Mucosa of gallbladder (tissue), 1 donor: ENCODE measurements at places on chromosomes 13 and 19. TPM values are rescaled to one million over a fixed set of nuclear protein-coding genes. Genes with fewer than 3 reads are reported as not detected.

GRCh38 chr13:66077132-66077689 lies 1152.9 kb downstream of the PCDH9 start:
- no peak for DNase-seq

- DNase-seq: no peak
Observed at GRCh38 chr13:107678075-107678689, 537.2 kb downstream of the LIG4 start.

- DNase-seq: no peak
Observed at GRCh38 chr13:44368599-44369368, 4.8 kb upstream of the SERP2 start.

DNA sequence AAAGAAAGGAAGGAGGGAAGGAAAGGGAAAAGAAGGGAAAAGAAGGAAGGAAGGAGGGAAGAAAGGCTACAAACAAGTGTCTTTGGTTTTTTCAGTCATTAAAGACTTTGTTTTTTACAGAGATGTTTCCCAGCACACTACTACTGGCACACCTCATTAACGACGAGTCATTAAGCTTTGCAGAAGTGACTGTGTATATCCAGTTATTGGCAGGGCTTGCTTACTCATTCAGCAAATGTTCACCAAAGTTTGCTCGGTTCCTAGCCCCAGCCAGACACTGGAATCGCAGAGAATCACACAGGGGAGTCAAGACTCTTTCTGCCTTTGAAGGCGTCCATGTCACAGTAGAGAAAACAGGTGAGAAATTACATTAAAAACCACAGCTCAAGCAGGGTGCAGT lies 4.3 kb downstream of the NLRP12 start:
- no peak for DNase-seq

GRCh38 chr19:7970716-7971448 lies 27.4 kb upstream of the TIMM44 start:
- no peak for DNase-seq

- DNase-seq: no peak
Observed at GRCh38 chr13:63396746-63397145, 1981.1 kb upstream of the PCDH20 start.

GRCh38 chr13:46168341-46168740 lies 13.6 kb downstream of the LCP1 start:
- no peak for DNase-seq

DNA sequence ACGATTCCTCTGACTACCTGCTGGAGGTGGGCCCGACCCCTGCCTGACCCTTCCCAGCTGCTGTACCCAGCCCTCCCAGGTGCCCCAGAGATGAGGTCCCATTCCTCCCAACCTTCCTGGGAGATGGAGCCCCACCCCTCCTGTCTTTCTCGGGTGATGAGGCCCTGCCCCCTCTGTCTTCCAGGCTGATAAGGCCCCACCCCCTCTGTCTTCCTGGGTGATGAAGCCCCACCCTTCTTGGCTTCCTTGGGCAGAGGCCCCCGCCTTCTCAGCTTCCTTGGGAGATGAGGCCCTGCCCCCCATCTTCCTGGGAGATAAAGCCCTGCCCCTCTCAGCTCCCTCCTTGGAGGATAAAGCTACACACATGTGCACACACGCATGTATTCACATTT lies 47.9 kb downstream of the CERS4 start:
- no peak for DNase-seq

GRCh38 chr13:45195421-45195820 lies 5.4 kb downstream of the KCTD4 start:
- no peak for DNase-seq

GRCh38 chr13:40813667-40814454 lies 24.4 kb downstream of the SLC25A15 start:
- DNase-seq: no peak

DNA sequence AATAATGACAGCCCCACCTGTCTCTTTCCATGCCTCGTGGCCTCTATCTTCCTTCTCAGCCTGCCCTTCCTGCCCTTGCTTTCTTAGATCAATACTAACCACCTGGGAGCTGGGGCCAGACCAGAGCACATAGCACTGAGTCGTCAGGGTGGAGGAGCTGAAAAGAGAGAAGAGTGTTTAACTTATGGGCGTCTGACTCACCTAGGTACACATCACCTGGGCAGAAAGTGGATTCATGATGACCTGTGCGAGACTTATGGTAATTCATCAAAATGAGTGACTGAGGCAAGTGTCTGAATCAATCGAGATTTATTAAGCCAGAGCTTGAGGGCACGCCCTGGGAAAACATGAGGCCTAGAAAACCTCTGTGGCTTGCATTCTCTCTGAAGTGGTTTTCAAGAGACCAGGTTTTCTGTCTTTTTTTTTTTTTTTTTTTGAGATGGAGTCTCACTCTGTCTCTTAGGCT lies 19.2 kb downstream of the CEACAM6 start:
- peak; percentile 90 for DNase-seq

GRCh38 chr13:92158346-92158745 lies 759.9 kb downstream of the GPC5 start:
- no peak for DNase-seq

GRCh38 chr19:38035515-38036495 lies 128.8 kb downstream of the SIPA1L3 start:
- no peak for DNase-seq

DNA sequence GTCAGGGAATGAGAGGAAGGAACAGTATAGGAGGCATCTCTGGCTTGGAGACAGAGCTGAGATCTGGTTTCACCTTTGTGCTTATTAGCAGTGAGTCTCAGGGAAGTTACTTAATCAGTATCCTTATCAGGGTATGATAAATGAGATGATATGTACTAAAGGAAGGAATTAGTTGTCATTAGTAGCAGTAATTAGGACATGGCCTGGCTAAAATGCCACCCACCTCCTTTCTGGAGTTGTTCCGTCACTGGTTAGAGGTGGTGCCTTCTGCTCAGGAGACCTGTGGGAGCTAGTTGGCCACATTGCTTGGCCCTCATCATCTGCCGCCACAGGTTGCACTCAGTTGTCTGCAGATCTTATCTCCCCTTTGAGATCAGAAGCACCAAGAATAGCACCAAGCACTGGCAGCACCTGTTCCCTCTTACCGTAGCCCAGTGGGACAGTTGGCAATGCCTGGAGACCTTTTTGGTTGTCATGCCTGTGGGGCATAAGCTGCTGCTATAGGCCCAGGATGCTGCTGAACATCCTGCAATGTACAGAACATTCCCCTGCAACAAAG lies 4.7 kb downstream of the GPATCH1 start:
- no peak for DNase-seq

DNA sequence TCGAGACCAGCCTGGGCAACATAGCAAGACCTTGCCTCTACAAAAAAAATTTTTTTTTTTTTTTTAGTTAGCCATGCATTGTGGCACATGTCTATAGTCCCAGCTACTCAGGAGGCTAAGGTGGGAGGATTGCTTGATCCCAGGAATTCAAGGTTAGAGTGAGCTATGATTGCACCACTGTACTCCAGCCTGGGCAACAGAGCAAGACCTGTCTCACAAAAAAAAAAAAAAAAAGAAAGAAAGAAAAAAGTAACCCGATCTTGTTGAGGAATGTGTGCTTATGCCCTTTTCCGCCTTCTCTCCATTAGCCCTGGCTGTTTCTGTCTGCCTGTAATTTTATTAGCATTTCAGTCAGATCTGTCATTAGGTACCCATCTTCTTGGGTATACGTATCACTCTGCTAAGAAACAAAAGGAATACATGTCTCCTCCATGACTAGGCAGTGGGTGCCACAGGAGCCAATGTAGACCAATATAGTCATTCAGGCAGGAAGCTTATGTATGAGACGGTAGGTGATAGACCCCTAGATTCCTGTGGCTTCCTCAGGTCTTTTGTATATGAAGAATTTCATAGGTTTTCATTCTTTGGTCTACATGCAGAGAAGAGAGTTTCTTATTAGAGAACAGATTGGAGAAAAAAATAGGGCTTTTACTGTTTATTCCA lies 59.6 kb upstream of the NPAS1 start:
- no peak for DNase-seq

DNA sequence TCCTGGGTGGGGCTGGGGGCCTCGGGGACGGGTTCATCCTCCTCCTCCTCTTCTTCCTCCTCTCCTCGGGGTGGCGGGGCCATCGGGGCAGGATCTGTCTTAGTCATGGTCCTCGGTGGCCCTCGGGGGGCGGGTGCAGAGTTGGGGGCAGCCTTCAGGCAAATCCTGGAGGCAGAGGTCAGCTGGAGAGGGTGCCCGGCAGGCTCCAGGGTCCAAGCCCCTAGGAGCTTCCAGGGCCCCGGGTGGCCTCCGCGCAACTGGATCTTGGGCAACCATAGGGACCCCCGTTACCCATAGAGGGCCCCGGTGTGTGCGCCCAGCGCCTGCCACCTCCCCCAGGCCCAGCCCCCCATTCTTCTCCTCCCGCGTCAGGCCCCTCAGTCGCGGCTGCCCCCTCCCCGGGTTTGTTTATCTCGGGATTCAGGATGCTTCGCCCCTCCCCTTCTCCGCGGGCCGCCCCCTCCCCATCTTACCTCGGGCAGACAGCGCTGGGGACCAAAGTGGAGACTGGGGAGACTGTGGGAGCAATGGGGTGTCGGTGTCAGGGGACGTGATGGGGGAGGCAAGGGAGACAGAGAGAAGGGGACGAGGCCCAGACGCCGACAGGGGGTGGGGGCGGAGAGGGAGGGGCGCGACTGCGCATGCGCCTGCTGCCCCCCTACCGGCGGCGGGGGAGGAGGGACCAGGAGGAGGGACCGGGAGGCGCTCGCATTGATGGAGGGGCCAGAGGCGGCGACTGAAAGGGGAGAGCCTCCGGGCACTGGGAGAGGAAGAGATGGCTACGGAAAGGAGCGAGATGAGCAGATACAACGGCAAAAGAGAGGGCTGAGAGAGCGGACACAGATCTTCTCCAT lies at the start of gene CLIP3:
TSS of gene CLIP3 (minus strand) at position 623 of the 854 bp plus-strand sequence. CDS start at position 107, 516 bp downstream.
- DNase-seq: peak; percentile 51

DNA sequence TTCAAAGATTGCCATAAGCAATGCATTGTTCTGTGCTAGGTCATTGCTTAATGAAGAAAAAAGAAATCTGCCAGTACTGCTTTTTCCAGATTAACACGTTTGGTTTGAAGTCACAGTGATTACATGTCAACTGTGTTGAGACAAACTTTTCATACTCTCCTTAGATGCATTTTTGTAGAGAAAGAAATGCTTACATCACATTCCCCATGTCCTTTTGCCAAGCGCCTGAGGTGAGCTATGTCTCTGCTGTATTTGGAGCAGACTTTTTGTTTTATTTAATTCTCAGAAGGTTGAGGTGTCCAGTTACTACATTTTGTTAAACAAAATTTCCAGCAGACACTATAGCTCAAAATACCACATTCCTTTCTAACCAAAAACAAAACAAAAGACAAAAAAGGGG lies 16.2 kb downstream of the LACC1 start:
- no peak for DNase-seq

DNA sequence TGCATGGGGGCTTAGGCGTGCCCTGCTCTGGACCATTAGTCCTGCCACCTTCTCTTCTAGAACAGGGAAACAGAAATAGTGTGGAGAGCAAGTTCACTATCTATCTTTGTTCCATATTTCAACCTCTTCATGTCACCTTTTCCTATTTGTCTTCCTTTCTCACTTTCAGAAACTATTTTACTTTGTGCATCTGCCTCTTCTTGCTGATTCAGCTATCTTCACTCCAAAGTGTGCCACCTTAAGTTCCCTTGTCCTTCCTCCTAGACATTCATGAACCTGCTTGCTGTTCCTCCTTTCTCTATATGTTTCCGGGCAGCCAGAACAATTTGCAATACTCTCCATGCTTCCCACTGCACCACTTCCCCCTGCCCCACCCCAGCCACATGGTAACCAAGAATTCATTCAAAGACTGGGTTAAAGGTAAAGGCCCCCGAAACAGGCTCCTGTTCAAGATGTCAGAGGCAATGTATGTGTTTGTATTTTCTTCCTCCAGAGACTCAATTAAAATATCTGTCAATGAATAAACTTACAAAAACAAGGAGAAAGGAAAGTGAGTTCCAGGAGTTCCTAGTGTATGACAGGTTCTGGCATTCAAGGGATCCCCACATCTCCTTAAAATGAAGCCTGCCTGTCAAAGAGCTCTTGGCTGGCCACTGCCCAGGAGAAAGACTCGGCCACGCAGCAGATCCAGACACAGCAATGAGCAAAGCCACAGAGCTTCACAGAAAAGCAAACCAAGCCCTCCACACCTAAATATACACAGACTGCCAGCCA lies 268.1 kb downstream of the DNAJC15 start:
- no peak for DNase-seq

The EBPL gene
- 34.1 TPM for total RNA-seq

The FPR1 gene
- total RNA-seq: 9.3 TPM

The PSG1 gene
- not detected for total RNA-seq

The NFIC gene
- 254 TPM for total RNA-seq

The REEP6 gene
- 80.5 TPM for total RNA-seq

The ZNF20 gene
- total RNA-seq: 3.4 TPM

The LYPD3 gene
- total RNA-seq: 1.6 TPM

The ZNF468 gene
- 37.2 TPM for total RNA-seq

The CGB7 gene
- total RNA-seq: 0.14 TPM

The CGB5 gene
- total RNA-seq: not detected

The ADAT3 gene
- 10.6 TPM for total RNA-seq

The FBXO17 gene
- 19.1 TPM for total RNA-seq

The CABP5 gene
- not detected for total RNA-seq

The FREM2 gene
- total RNA-seq: 16.0 TPM

The UHRF1 gene
- 4.5 TPM for total RNA-seq

The ZNF208 gene
- total RNA-seq: 9.0 TPM

The PSG11 gene
- not detected for total RNA-seq

The IGFL1 gene
- not detected for total RNA-seq

The FIZ1 gene
- total RNA-seq: 22.7 TPM
